ENCODE measurements at places on chromosomes 7 and 10.

DNA sequence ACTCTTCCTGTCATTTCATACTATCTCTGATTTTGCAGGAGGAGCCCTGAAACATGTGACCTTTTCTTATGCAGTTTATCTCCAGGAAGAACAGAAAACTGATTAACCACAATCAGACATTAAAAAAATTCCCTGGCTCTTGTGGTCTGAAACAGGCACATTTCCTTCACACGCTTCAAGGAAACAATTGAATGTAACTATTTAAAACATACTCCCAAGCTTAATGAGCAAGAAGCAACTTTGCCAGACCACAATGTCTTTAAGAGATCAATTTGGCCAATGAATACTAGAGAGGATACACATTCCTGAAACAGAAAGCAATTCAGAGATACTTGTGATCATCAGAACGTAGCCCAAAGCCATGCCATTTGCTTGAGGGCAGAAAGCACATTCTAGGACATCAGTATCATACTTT is 65.8 kb downstream of the PIP4K2A start:
- no peak for DNase-seq

- DNase-seq: no peak
Observed at GRCh38 chr10:4294996-4295792, 510.2 kb upstream of the KLF6 start.

DNA sequence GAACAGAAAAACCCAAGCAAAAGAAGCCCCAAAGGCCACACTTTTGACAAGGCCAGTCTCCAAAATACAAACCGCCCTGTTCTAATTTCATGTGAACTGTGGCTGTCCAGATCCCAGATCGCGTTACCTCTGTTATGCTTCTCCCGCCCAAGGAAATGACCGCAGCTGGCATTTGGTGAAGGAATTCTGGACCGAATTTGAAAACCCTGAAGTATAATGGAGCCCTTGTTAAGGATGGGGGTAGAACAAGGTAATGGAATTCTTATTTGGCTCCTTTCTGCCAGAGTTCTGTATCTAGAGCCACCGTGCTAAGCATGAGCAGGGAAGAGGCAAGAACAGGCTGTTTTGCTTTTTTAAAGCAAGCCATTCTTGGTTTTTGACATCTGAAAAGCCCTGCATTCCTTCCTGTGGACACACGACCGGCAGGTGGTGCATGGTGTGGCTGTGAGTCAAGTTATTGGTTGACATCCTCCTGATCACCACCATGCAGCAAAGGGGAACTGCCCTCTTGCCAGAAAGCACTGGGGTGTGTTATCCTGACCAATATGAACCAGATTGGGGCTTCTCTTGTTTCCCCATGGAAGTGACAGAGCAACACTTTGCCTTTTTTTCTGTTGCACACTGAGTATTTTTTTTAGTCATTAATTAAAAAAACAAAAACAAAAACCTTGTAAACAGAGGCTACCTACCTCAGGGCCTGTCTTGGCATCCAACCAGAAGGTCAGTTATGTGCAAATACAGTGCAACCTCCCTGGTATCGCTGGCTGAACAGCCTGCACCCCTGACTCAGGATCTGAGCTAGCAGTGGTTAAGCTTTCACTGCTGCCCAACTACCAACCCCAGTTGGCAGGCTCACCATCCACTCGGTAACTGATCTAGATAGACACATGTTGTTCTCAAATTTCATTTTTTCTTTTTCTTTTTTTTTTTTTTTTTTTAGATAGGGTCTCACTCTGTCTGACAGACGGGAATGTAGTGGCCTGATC is 14.2 kb downstream of the UCMA start:
- DNase-seq: no peak

GRCh38 chr7:81624021-81624592 is 145.7 kb downstream of the HGF start:
- no peak for DNase-seq

GRCh38 chr7:156318426-156318825 is 322.1 kb upstream of the RNF32 start:
- DNase-seq: no peak

DNA sequence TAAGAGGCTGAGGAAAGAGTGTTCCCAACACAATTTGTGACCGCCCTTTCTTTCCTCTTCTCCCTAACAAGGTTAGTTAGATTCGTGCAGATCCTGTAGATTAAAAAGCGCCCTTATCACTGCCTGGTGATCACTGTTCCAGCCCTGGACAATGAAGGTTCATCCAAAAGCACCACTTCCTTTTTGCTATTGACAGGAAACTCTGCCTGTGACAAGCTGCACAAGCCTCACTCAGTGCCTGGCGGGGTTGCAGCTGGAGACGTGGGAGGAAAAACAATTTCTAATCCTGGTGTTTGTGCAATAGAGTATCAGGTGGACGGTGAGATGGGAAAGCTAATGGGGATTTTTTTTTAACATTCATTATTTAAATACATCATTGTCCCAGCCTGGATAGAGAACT is 105.9 kb upstream of the CAV2 start:
- peak; percentile 4 for DNase-seq

DNA sequence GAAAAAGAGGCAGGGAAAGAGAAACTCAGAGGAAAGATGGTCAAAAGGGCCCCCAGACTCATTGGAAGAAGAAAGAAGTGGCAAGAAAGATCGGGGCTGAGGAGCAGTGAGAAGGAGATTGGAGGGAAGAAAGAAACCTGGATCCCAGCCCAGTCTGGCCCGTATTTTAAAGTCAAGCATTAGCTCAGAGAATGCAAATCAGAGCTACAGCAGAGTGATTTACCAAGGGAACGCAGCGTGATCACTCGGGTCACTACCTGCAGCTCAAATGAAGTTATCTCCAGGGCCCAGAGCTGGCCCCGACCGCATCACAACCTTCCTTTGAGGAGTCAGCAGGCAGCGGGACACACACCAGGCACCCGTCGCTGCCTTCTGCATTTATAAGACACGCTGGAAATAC is 72.8 kb downstream of the CARD11 start:
- DNase-seq: no peak

DNA sequence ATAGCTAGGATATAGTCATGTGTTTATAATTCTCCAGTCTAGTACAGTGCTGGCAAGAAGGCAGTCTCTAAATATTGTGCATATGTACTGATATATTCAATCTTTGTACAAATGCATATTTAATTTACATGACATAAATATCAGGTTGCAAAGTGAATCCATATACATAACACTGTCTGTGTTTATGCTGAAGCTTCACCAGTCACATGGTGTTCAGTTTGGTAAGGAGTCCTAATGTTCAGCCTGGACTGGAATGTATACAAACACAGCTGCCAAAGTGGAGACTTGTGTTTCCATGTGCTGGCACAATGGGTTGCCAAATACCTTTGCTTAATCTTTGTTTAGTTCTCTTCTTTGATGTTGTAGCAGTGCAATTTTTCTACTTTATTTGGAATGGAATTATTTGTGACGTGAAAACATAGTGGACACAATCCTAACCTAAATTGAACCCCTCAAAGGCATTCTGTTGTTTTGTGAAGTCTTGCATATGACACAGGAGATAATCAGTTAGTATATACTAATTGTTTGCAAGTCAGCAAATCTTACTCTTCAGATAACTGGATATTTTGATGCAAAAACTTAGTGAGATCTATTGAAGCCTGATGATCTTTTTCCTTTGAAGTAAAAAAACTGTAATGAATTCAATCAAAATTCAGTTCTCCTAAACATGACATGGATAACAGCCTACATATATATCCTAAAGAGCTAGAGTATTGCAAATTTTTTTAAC is 17.3 kb upstream of the ARL4A start:
- no peak for DNase-seq

GRCh38 chr7:141209454-141209853 is 135.6 kb downstream of the TMEM178B start:
- DNase-seq: no peak

- no peak for DNase-seq
Observed at GRCh38 chr10:104498347-104499081, 142.6 kb upstream of the SORCS3 start.

DNA sequence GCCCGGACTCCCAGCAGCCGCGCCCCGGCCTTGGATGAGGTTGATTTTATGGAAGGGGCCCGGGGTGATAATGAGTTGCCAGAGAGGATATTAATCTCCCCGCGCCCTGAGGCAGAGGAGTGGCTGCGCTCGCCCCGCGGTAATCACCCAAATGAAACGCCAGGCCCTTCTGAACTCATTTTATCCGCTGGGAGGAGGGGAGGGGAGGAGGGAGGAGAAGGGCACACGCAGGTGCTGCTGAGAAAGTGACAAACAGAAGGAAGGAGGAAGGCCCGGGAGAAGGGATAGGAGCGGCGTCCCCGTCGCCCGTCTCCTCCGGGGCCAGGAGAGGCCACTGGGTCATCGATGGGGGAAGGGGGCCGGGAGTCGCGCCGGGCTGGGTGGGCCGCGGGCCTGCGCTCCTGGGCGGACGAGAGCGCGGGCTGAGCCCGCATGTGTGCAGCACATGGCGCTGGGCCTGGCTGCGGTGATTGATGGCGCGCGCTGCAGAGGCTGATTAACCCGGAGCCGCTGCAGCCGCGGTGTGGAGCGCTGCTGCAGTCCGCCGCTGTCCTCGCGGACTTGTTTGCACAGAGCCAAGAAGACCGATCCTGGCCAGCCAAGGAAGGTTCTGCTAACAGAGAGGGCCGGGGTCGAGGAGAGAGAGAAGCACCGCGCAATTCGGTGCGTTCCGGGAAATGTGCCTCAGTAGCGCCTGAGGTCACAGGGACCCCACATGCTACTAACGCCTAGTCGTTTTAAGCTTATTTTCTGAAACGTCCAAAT is 6.5 kb downstream of the MNX1 start:
- DNase-seq: no peak

- DNase-seq: no peak
Observed at GRCh38 chr7:48426966-48427555, 255.8 kb downstream of the ABCA13 start.

GRCh38 chr7:98021588-98022351 is 31.8 kb upstream of the OCM2 start:
- peak; percentile 29 for DNase-seq

All from right renal pelvis (tissue), 4 donors.